SK-N-SH treated with all-trans-retinoic acid at 6 μM for 48 hours (cell line): ENCODE measurements at places on chromosomes 2 and 18.

- ATAC-seq = no peak
Observed at GRCh38 chr2:176535467-176536113, 266.3 kb downstream of the MTX2 start.

DNA sequence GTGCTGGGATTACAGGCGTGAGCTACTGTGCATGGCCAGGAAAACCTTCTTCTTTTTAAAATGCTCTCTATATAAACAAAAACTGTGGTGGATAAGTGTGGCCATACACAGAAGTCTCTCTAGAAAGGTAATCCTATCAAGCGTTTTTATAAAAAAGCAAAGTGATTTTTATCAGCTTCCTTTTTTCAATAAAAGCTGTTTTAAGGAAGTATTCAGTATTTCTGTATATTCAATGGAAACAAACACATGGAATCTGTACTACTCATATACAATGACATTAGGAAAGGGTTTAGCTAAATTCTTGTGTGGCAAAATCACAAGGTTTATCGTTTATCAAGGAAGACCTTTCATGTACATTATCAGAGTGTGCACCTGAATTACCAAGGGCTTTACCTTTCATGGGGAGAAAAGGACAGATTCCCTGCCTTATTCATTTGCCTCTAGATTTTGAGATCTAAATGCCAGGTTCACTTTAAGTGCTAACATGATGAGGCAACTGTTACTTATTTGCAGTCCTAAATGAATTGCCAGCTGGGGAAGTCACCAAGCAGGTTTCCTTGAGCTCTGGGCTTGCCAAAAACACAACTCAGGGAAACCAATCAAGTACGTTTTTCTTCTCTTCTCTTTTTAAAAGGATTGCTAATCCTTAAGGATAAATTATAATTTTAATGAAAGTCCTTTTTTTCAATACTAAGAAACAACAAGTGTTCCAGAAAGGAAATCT is 70.8 kb downstream of the RTN4 start:
- no peak for ATAC-seq

GRCh38 chr18:36630917-36631316 is 197.9 kb downstream of the TPGS2 start:
- no peak for ATAC-seq

GRCh38 chr2:75102011-75102410 is 97.3 kb downstream of the TACR1 start:
- ATAC-seq = no peak

- peak; percentile 45 for ATAC-seq
Observed at GRCh38 chr2:85468704-85469349, 50.3 kb downstream of the SH2D6 start.

DNA sequence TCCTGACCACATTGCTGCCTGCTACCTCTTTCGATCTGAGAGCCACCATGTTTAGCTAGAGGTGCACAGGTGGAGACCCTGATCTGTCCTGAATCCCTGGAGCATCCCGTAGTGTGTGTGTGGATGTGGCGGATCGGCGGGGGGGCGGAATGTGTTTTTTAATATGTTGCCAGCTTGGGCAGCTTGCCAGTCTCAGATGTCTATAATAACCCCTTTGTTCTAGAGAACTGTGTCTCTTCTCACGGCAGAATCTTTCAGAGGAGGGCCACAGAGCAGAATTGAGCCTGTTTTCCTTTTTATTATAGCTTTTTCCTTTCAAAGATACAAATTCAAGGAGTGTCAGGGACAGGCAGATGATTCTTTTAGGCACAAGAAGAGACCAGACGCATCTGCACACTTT is 934.1 kb upstream of the KLHL29 start:
- no peak for ATAC-seq

GRCh38 chr2:121721926-121722325 is 14.7 kb downstream of the NIFK start:
- ATAC-seq = peak; percentile 42

DNA sequence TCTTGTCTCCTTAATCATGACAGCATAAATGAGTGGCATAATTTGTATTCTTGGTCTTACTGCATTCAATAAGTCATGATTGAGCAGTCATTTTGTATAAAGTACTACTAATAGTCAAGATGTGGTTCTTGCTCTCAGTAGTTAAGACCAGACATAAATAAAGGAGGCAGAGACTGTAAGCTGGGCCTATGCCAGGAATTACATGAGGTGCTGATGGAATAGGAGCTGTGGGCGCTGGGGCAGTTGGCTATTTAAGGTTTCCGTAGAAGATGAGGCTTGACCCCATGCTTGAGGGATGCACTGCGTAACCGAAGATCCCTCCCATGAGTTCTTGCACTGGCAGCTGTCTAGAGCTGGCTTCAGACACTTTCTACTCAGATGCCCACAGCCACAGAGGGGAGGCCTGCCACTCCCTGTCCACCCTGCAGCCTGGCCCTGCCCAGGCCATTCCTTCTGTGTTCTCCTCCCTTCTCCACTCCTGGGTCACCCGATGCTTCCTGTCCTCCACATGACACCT is 150.9 kb upstream of the REV1 start:
- no peak for ATAC-seq

DNA sequence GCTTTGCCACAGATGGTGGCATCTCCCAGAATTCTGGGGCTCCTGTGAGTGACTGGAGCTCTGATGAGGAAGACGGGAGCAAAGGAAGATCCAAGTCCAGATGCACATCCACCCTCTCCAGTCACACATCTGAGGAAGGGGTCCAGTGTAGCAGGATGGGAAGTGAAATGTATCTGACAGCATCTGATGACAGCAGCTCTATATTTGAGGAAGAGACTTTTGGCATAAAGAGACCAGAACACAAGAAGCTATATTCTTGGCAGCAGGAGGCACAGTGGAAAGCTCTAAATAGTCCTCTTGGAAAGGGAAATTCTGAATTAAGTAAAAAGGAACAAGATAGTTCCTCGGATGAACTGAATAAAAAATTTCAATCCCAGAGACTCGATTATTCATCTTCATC is 23.5 kb upstream of the C1GALT1C1L start:
- ATAC-seq = no peak

GRCh38 chr2:45343251-45344017 is 267.6 kb downstream of the SRBD1 start:
- no peak for ATAC-seq

GRCh38 chr2:202965810-202966460 is 48.7 kb upstream of the NBEAL1 start:
- ATAC-seq = no peak

GRCh38 chr2:113965644-113966043 is 75.8 kb downstream of the ACTR3 start:
- ATAC-seq = peak; percentile 48

GRCh38 chr2:79801082-79801481 is 288.2 kb downstream of the CTNNA2 start:
- ATAC-seq = no peak

DNA sequence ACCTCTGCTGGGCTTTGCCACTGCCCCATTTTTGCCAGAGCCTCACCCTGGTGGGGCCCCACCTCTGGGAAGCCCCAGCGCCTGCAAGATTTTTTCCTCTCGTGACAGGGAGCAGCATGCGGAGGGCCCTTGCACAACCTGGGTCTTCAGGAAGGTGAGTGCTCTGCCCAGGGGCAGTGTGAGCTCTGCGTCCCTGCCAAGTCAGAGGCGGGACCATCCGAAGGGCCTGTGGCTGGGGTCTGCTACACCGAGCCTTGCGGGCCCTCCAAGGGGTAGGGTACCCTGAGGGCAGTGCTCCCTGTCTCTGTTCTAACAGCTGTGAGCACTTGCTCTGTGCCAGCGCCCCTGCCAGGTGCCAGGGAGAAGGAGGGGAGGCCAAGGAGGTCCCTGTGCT is 5.8 kb upstream of the ODC1 start:
- no peak for ATAC-seq

- ATAC-seq = no peak
Observed at GRCh38 chr2:48272199-48272598, 257.8 kb upstream of the STON1 start.

- ATAC-seq = no peak; the same call in 2 of the 3 replicates
Observed at GRCh38 chr2:36696533-36696932, at the start of gene VIT. Gene VIT (plus strand): TSS chr2:36696707. CDS start chr2:36716371, 19,664 bp downstream.

GRCh38 chr2:34162231-34162630 is 563.1 kb upstream of the FAM98A start:
- ATAC-seq = no peak

GRCh38 chr2:171235262-171235881 is 74.7 kb upstream of the TLK1 start:
- ATAC-seq = no peak

- no peak for ATAC-seq
Observed at GRCh38 chr18:76432274-76432755, 62.7 kb downstream of the ZNF516 start.
